ENCODE measurements at places on chromosomes 12 and 14.

DNA sequence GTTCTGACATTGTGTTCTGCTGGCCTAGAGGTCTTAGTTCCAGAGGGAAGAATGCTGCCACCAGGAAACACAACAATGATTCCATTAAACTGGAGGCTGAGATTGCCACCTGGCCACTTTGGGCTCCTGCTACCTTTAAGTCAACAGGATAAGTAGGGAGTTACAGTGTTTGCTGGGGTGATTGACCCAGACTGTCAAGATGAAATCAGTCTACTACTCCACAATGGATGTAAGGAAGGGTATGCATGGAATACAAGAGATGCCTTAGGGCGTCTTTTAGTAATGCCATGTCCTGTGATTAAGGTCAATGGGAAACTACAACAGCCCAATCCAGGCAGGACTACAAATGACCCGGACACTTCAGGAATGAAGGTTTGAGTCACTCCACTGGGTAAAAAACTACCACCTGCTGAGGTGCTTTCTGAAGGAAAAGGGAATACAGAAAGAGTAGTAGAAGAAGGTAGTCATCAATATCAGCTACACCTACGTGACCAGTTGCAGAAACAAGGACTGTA, 852.6 kb downstream of the LRFN5 start:
- DNase-seq = no peak

DNA sequence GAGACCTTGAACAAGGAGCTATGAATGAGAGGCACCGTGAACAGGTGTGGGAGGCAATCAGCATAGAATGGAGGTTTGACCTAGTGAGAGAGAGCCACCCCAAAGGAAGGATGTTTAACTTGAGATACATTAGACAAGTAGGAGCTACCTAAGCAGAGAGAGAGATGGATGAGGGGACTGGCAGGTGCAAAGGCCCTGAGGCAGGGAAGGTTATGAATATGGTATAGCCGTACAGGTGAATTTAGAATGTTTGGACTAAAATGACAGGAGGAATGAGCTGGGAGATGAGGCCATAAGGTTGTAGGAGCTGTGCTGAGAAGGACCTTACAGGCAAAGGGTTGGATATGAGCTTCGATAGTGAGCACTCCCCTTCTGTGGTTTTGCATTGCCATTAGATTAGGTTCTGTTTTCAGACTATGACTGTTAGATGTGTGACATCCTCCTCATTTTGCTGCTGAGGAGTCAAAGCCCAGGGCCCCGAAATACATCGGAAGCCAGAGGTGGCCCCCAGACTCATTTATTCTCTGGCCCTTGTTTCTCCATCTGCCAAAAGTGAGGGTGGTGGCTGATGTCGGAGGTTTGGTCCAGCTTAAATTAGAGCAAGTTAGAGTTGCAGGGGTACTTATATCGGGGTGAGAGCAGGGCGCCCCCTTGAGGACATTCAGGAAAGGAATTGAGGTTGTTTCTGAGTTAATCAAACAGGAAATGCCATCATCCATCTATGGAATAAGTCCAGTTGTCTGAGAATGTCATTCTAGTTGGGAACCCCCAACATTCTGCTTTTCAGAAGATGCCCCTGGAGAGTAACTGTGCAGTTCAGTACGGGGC, 29.4 kb downstream of the SLC24A4 start:
- DNase-seq = peak; percentile 12

- DNase-seq = peak; percentile 88
Observed at GRCh38 chr12:54368709-54369596, 4.7 kb upstream of the GPR84 start.

DNA sequence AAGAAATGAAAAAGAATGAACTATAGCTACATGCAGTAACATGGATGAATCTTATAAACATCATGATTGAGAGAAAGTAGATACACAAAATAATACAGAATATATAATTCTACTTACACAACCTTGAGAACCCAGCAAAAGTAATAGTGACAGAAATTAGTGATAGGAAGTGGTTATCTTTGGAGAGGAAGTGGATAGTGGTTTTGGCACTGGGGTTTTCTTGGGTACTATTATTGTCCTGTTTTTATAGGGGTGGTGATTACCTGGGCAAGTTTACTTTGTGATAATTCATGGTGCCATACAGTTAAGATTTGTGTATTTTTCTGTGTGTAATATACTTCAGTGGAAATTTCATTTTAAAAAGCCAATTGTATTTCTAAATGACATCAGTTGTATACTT, 352.7 kb downstream of the AEBP2 start:
- DNase-seq = no peak

- DNase-seq = no peak
Observed at GRCh38 chr12:58026897-58027891, 85.8 kb downstream of the ATP23 start.

- DNase-seq = no peak
Observed at GRCh38 chr14:64463195-64463594, 2.1 kb upstream of the AKAP5 start.

DNA sequence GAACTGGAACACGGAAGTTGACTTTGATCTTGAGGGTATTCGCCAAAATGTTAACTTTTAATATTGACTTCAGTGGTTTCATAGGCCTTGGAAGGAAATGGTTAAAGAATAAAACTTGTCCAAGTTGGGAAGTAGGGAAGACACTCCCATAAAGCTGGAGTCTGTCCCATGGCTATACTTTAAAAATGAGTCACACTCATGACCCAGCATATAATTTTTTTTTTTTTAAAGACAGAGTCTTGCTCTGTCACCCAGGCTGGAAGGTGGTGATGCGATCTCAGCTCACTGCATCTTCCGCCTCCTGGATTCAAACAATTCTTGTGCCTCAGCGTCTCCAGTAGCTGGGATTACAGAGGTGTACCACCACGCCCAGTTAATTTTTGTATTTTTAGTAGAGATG, 19.6 kb downstream of the TMPRSS12 start:
- peak; percentile 79 for DNase-seq

DNA sequence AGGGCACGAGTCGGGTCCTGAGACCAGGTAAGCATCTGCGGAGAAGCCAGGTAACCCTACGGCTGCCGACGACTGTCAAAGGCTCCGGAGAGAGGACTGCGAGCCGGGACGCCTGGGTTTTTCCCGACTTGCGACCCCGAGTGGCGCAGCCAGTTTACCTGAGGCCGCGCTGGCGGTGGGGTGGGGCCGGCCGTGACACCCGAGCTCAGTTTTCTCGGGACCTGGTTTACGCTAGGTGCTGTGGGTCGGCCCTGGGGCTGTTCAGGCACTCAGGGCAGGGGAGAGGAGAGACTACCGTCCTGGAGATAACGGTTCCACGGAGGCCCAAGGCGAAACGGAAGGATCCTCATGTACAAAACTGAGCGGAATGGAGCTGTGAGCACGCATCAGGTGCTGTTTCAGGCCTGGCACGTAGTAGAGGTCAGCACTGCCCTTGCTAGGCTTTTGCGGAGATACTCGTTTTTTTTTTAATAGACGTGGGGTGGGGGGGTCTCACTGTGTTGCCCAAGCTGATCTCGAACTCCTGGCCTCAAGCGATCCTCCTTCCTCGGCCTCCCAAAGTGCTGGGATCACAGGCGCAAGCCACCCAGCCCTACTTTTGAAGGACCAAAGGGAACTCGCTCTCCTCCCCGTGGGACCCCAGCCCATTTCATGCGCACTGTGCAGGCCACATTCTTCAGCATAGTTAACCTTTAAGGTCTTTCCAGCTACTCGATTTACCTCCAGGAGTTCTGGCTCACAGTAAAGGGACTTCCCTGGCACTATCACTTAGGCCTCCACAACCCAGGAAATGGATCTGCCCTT, 471 bp downstream of the MTRFR start:
- DNase-seq = no peak

DNA sequence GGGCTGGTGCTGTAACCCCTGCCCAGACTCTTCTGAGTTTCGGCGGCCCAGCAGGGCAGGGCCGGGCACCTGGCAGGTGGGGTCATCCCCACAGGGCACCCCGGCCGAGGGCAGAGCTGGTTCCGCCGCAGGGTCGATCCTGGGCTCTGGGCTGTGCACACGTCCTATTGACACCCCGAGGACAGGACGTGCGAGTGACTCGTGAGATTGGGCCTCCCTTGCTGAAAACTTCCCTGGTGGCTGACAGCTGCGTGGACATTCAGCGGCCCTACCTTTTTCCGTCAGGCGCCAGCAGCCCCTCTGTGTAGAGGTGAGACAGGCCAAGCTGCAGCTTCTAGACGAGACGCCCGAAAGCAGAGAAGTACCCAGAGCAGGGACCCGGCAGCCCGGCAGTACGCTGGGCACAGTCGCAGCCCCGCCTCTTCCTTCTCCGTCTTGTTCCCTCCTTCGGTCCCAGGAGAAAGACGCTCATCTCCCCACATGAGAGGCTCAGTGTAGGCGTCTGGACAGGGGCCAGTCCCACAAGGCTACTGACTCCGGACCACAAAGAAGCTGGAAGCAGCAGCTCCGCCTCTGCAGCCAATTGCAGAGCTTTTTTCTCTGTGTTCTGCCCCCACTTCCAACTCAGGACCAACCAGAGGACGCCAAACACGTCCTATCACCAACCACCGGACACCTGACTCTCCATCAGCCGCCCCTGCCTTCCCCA, at the start of gene LRCOL1:
Gene LRCOL1 (minus strand): TSS at position 532 of the 709 bp plus-strand sequence. CDS start 4,331 bp downstream, outside the sequence.
- peak; percentile 78 for DNase-seq

- no peak for DNase-seq
Observed at GRCh38 chr14:91545204-91545603, 35.1 kb upstream of the PPP4R3A start.

- DNase-seq = no peak
Observed at GRCh38 chr12:111748867-111749266, 17.9 kb upstream of the ALDH2 start.

DNA sequence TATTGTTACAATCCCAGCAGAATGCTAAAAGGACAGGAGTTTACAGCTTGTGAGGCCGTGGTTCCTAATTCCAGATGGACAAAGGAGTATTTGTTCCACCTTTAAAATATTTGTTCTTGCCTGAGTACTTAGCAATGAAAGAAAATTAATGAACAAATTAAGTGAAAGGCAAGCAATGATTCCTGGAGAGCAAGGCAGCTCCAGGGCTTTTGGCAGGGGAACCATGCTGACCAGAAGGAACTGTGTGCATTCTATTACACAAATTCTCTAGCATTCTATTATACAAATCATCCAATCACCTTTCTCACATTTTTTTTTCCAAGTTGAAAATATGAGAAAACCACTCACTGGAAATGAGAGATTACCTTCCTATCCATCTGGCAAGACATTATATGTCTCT, 1.8 kb upstream of the BMAL2 start:
- no peak for DNase-seq

DNA sequence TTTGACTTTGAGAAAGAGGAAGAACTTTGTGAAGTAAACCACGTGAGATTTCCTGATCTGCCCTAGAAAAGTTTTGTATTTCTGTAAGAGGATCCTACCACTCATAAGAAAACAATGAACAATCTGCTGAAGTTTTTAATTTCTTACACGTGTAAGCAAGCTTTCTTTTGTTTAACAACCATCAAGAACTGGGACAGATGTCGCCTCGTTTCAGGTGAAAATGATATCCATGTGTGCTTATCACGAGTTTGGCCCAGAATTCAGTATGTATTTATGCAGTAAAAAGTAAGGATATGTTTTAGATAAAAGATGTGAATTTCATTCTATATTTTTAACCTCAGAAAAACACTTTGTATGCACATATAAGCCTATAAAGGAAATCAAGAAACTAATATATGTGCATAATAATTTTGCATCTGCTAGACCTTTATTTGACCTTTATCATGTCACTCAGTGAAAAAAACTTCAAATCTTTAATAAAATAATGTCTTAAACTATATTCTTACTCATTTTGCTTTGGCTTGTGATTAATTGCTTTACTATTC, 56.9 kb upstream of the DHRS4 start:
- DNase-seq = no peak

DNA sequence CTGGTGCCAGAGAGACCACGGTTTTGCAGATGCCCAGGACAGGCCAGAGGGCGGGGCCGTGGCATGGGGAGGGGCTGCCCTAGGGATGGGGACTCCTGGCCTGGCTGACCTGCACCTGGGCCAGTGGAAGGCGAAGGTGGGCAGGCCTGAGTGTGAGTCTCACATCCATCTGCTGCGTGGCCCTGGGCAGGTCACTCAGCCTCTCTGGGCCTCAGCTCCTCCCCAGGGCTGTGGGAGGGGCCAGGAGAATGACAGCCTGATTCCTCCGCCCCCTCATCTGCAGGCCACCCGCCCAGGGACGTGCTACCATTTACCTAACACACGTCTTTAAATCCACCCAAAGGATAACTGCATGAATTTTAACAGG, 90.9 kb downstream of the GALNT9 start:
- DNase-seq = no peak

DNA sequence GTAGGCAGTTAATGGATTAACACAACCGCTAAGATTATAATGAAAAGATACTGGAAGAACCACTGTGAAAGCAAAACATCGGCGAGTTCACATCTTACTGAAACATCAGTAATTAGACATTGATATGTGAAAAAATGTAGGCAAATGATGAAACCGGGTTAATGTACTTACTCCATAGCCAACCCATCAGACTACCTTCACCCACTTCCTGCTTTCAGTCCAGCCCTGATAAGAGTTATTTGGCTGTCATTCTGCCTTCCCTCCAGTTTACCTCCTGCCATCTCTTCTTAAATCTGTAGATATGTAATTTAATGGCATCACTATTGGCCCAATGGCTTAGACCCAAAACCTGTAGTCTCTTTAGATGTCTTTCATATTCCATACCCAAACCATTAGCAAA, 46.0 kb upstream of the LGR5 start:
- no peak for DNase-seq

- DNase-seq = peak; percentile 38
Observed at GRCh38 chr12:83042441-83043200, 355.9 kb downstream of the TMTC2 start.

DNA sequence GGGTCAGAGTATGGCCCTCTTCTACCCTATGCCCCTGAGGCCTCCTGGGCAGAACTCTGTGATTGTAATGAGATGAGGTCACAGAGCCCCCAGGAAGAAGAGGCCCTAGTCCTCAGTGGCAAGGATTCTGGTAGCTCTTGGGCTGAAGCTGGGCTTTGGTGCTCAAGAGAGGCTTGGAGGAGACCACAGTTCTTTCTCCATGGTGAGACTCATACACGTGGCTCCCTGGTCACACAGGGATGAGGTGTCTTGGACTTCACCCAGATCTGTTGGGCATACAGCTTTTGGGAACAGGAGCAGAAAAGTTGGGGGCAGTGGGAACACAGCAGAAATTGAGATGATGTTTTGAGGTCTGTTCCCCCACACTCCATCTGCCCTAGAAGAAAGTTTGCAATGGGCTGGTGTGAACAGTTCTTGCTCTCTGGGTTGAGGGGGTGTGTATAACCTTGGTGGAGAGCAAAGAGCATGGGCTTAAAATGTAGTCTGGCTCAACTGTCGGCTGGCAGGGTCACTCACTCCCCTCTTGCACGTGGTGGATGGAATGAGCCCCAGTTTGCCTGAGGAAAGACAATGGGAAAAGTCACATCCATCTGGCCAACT, at the start of gene KRT86:
Gene KRT86 (plus strand): TSS at position 125 of the 600 bp plus-strand sequence. CDS start 27,272 bp downstream, outside the sequence.
- DNase-seq = no peak

DNA sequence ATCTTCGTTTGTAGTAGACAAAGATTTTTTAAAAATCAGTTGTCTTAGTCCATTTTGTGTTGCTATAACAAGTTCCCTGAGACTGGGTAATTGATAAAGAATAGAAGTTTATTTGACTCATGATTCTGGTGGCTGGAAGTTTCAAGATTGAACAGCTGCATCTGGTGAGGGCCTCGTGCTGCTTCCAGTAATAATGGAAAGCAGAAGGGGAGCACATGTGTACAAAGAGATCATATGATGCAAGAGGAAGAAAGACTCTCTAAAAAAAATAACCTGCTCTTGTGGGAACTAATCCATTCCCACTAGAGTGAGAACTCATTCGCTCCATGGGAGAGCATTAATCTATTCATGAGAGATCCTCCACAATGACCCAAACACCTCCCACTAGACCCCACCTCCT, 24.8 kb downstream of the MUCL1 start:
- peak; percentile 52 for DNase-seq
